AG10803 (cell line): ENCODE measurements at places on chromosomes 2 and 18.

GRCh38 chr2:111042261-111042660 is 78.5 kb upstream of the BCL2L11 start:
- no peak for DNase-seq

DNA sequence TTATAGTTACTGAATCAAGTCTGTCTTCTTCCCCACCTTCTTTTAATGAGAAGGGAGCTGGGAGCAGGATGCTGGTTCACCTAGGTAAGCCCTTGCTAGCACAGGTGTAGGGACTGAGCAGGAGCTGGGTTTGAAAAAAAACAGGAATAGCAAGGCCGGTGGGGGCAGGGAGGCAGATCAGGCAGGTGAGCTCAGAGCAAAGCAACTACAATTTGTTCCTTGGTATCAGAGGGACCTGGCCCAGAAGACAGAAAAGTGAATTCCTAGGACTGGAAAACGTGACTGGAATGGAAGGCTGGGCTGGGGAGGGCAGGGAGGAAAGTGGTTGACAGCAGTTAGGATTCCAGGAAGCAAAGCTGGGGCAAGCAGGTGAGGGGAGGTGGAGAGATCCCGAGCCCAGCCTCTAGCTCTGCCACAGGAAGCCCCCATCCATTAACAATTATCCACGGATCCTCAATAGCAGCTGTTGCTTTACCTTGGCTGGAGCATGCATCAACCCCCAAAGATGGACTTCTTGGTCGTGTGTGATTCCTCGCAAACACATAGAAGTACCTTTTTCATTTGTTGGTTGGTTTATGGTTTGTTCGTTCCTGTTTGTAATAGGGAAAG is 118.4 kb downstream of the LNPK start:
- no peak for DNase-seq

DNA sequence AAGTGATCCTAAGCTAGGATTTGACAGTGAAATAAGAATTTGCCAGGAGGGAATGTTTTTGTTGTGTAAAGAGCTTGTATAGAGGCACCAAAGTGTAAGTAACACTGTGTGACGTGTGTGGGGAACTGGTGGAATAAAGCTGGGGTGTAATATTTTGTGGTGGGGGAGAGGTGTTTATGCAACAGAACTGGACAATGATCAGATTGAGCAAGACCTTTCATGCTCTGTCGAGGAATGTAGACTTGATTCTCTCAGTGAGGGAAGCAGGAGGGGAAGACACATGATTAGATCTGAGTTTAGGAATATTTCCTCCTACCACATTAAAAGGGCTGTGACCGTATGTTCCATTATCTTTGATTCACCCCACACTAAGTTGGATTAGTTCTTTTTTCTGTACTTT is 43.6 kb downstream of the EFEMP1 start:
- DNase-seq, result peak; percentile 86

GRCh38 chr18:36064027-36064808 is 3.1 kb downstream of the RPRD1A start:
- no peak for DNase-seq

- no peak for DNase-seq
Observed at GRCh38 chr2:178275600-178275999, 81.3 kb downstream of the OSBPL6 start.

GRCh38 chr18:42100248-42100647 is 145.2 kb downstream of the PIK3C3 start:
- no peak for DNase-seq
